ENCODE measurements at places on chromosomes 13 and 19.

DNA sequence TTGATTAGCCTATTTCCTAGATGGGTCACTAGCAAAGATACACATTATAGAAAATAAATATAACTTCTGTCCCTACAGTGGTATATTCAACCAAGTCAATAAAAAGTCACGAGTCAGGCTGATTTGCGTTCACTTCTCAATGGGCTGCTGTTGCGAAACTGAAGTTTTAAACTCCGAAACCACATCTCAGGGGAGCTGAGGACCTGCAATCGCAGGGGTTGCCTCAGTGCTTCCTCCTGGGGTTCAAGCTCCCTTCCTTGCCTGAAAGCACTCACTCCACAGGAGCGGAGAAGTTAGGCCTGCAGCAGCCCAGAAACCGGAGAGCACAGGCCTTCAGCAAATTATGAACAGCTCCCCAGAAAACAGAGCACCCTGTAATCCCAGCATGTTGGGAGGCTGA, 39.6 kb downstream of the RAB20 start:
- no peak for DNase-seq

- no peak for DNase-seq
Observed at GRCh38 chr13:106477303-106477702, 58.2 kb downstream of the EFNB2 start.

DNA sequence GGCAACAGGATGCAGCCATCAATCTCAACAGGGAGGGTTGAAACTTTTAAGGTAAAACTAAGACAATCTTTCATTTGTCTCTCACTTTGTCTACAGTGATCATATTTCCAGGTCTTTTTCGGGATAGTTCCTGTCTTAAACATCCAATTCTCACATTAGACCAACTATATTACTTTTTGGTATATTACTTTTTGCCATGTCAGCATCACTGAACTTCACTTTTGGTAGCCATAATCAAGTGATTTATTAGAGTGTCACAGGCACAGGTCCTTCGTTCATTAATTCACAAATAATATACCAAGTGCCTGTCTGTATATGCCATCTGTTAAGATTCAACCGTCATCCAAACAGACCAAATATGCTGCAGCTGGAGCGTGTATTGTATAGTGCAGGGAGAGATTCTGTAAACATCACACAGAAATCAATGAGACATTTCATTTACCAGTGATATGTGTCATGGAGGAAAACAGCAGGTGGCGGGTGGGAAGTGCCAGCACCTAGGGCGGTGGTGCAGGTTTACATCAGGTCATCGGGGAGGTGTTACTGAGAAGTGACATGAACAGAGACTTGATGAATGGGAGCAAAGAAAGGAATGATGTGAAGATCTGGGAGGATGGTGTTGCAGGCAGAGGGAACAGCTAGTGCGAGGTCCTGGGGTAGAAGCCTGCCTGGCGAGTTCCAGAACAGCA, 24.9 kb downstream of the ARHGEF7 start:
- DNase-seq, result no peak

- no peak for DNase-seq
Observed at GRCh38 chr13:75670496-75670895, 34.4 kb downstream of the LMO7 start.

DNA sequence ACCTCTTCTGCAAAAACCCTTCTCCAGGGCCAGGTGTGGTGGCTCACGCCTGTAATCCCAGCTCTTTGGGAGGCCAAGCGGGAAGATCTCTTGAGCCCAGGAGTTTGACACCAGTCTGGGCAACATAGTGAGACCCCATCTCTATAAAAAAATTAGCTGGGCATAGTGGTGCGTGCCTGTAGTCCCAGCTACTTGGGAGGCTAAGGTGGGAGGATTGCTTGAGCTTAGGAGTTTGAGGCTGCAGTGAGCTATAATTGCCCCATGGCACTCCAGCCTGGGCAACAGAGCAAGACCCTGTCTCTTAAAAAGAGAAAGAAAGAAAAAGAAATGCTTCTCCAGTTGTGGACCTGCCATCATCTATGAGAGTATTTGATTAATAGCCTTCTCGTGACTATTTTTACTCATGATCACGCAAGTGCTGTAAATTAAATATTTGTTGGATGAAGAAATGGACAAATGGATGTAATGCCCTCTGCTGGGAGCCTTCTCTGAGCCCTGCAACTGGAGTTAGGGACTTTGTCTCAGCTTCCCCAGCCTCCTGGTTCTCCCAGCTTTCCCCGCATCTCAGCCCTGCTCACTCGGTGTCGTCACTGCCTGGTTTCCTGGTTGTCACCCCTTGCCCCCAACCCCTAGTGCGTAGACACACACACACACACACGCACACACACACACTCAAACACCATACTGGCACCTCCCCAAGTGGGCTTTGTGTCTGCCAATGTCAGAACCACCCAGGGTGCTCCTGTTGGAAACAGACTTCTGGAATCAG, 12.2 kb downstream of the WIZ start:
- DNase-seq, result no peak

- DNase-seq, result no peak
Observed at GRCh38 chr19:33239223-33239975, 13.7 kb upstream of the SLC7A10 start.

- DNase-seq, result no peak
Observed at GRCh38 chr13:76745261-76746200, 140.7 kb downstream of the KCTD12 start.

DNA sequence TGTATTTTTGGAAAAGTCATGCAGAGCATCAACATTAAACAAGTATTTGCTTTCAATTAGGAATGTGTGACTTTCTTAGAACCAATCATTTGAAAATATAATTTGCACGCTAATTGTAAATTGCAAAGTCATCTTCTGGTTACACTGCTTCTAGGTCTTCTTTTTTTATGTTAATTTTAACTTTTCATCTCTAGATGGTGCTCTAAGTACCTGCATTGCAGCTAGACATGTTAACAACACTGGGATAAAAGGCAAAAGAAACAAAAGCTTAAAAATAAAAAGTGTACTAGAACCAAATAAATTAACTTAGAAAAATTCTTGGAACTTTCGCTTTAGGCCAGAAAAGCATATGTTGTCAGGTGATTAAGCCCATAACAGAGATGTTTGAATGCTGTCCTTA, 2758.2 kb downstream of the PCDH9 start:
- DNase-seq, result no peak

GRCh38 chr13:113001241-113002140, 32.5 kb downstream of the MCF2L start:
- no peak for DNase-seq

GRCh38 chr19:38793177-38793576, 4.2 kb downstream of the LGALS7B start:
- no peak for DNase-seq

- no peak for DNase-seq
Observed at GRCh38 chr19:11079999-11080398, 9.3 kb upstream of the LDLR start.

- no peak for DNase-seq
Observed at GRCh38 chr13:21987793-21988192, 316.9 kb downstream of the FGF9 start.

GRCh38 chr13:71474936-71475335, 392.1 kb downstream of the DACH1 start:
- DNase-seq, result no peak

GRCh38 chr13:20405691-20406090, 120.0 kb downstream of the CRYL1 start:
- DNase-seq, result no peak

- peak; percentile 50 for DNase-seq
Observed at GRCh38 chr19:40691421-40692211, 1.2 kb upstream of the NUMBL start.

DNA sequence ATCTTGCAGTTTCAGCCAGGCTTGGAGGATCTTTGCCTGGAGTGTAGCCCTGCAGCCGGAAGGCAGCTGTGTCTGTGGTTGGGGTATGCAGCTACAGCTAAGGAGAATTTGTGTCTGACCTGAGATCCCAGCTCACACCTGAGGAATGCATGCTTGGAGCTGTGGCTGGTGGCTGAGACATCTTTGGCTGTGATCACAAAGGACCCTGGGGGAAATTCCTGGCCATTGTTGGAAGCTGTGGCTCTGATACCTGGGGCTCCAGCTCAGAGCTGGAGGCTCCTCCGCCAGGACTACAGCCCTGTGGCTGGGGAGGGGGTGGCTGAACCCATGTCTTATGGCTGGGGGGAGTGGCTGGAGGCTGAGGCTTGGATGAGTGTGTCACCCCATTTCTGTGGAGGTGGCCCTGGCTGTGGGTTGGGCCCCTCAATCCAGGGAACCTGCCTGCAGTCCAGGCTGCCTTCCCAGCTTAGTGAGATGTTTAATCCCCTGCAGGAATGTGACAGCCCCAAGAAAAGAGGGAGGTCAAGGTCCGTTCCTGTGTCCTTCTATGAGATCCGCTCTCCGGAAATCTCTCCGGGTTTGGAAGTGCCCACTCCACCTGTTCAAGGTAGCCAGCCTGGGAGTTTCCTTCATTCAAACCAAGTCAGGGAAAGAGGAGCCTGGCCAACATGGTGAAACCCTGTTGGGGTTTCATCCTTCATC, 27.6 kb downstream of the ARHGEF18 start:
- DNase-seq, result no peak

- DNase-seq, result no peak
Observed at GRCh38 chr13:65985612-65986011, 1244.5 kb downstream of the PCDH9 start.

- DNase-seq, result no peak
Observed at GRCh38 chr13:34749046-34749445, 193.0 kb upstream of the NBEA start.

GRCh38 chr19:44551850-44552249, 22.4 kb upstream of the CEACAM20 start:
- DNase-seq, result no peak

- DNase-seq, result no peak
Observed at GRCh38 chr13:78881054-78881453, 222.1 kb upstream of the OBI1 start.

DNA sequence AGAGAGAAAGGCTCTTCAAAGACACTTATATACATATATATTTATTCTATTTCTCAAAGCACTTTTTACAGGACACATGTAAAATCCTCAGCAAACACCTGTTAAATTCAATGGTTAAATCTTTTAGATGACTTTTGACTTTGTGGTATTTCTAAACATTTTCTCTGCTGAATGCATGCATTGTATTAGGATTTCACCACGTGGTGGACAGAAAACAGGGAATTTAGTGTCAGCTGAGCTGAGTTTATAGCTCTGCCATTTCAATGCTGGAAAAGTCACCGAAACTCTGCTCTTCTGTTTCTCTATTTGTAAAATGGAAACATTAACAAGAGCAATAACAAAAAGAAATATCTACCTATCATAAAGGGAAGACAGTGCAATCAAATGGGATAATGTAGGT, 375.6 kb downstream of the ENOX1 start:
- no peak for DNase-seq

Data from hematopoietic multipotent progenitor cell treated with erythropoietin and hydrocortisone succinate and interleukin-3 and kit ligand, for 15 days (in vitro differentiated cells).